AG10803 (cell line): ENCODE measurements at places on chromosomes 4 and X.
A peak's percentile ranks its signal among the peaks of the same experiment; 100 is the strongest.

GRCh38 chr4:53919535-53919934 lies 144.9 kb downstream of the CHIC2 start:
- DNase-seq = peak; percentile 44

- peak; percentile 53 for DNase-seq
Observed at GRCh38 chr4:174365018-174365587, 81.4 kb downstream of the CEP44 start.

DNA sequence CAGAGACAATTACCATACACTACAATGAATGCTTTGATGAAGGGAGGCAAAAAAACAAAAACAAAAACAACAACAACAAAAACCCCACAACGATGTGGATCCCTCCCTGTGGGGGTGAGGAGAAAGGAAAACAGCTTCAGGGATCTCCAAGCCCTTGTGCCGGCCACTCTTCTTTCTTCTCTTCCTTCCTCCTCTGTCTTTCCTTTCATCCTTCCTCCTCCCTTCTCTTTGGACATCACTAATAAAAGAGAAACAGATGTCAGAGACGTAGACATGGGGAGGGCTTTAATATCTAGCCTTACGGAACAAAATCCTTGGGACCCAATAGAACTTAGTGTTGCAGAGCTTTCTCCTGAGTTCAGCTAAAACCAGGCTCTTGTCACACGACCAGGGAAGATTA lies 18.8 kb upstream of the STX18 start:
- DNase-seq = no peak

- DNase-seq = no peak
Observed at GRCh38 chrX:140710710-140711109, 1.2 kb downstream of the LINC00632 start.

DNA sequence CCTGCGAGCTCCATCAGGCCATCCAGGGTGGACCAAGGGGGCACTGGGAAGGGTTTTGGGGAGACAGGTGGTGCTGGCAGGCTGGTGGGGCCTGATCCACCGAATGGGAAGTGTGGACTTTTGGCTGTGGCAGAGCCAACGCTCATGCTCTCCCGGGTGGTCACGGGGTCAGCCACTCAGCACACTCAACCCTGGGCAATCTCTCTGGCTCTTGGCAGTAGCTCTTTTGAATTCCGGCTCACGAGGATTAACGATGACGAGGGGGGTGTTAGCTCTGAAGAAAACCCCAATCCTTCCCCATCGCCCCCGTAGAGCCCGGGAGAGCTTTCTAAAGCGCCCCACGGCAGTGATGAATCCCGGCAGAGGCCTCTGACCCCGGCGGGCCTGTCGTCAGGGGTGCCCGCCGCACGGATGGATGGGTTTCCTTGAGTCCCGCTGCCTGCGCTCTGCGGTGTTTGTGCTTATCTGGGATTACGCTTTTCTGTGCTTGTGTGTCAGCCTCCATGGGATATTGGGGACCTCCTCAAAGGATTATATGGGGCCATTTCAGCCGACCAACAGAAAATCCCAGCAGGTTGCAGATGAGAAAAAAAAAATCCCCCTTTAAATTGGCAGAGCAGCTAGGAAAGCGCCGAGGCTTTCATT lies 156.8 kb upstream of the PSAPL1 start:
- no peak for DNase-seq

DNA sequence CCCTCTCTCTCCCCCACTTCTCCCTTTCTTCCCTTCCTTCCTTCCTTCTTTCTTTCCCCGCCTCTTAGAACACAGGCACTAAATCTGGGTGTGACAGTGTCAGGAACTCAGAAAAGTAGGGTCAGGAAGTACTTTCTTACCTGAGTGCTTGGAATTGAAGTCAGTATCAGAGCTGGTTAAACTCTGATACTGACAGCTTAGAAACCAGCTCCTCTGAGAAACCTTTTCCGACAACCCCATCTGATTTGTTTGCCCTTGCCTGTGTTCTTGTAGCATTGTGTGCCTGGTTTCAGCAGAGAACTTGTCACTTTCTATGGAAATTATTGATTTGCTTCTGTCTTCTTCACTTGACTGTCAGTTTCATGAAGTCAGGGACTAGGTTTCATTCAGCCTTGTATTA lies 113.9 kb downstream of the AASDH start:
- DNase-seq = no peak

DNA sequence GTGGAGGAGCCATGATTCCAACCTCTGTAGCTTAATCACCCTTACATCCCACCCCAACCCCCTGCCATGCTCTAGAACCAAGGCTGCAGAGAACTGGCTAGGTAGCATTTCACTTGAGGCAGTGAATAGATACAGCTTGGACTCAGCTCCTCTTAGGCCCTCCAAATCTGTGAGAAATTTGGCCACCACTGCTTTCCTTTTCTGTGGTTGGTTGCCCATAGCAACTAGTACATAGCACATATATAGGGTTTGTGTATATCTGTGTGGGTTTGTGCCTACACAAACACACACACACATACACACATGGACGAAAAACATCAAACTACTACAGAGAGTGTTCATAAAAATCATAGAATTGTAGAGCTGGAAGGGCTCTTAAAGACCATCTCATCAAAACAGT lies 52.0 kb upstream of the CCDC160 start:
- DNase-seq = no peak

DNA sequence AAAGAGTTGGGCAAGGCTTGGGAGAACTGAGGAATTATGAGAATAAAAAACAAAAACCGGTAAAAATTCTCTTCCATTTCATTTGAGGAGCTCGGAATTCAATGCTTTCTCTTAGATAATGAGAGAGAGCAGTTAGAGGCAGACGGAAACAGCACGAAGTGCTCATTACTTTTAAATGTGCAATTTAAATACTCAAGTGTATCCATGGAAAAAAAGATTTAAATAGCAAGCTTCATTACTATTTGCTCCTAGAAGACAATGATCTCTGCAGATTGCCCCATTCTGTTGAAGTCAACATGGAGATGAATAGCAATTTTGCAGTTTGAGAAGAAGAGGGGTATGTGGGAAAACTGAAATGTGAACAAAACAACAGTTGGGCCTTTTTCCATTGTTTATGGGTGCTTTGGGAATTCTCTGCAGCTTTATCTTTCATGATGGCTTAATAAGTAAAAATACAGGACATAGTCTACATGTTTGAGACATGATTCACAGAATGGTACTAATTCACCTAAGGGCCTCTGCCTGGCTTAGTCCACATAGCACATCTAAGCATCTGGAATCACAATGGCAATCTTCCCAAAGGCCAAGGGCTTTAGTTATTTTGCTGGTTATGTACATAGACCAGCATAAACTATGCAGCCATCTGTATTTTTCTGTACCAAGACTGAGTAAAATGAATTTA lies 512.7 kb upstream of the FAT1 start:
- peak; percentile 98 for DNase-seq

DNA sequence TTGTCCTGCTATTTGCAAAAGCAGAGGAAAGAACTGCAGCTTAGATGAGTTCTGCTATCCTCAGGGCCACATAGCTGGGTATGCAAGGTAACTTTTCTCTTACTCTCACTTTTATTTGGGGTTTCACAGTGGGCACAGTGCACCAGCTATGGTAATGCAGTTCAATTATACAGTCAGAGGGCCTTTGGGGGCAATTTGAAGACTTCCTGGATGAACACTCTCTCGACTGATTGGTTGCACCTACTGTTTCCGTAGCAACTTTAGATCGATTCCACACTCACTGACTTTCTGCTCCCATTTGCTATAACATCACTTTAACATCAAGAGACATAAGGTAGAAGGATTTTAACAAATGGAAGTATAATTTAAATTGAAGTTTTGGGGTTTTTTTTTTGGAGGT lies 128.6 kb downstream of the SLC39A8 start:
- DNase-seq = no peak

DNA sequence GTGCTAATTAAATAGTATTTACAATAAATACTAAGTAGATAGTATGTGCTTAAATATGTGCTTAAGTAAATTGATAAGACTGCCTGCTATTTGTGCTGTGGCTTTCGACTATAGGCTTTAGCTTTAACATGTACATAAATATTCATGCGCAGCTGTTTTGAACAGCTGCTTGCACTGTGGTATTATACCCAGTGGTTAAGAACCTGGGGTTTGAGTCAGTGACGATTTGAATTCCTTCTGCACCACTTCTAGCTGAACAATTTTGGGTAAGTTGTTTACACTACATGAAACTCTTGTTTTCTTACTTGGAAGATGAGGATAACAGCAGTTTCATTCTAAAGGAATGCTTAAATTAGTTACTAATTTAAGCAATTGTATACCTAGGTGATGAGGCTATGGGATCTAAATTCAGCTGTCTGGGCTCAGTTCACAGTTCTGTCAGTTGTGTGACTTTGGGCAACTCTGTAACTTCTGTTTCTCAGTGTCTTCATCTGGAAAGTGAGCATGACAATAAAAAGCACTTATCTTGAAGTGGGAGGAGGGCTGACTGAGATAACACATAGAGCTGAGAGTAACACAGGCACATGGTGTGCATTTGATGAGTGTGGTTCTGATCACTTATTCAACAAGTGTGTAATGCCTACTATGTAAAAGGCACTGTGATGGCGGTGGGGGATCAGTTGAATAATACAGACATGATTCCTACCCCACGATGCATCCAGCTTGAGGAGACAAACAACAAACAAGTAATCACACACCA lies 37.0 kb downstream of the HPGDS start:
- peak; percentile 11 for DNase-seq

GRCh38 chr4:3644849-3645627 lies 112.8 kb upstream of the LRPAP1 start:
- peak; percentile 35 for DNase-seq

GRCh38 chr4:46992338-46992737 lies 1.0 kb downstream of the GABRA4 start:
- no peak for DNase-seq

DNA sequence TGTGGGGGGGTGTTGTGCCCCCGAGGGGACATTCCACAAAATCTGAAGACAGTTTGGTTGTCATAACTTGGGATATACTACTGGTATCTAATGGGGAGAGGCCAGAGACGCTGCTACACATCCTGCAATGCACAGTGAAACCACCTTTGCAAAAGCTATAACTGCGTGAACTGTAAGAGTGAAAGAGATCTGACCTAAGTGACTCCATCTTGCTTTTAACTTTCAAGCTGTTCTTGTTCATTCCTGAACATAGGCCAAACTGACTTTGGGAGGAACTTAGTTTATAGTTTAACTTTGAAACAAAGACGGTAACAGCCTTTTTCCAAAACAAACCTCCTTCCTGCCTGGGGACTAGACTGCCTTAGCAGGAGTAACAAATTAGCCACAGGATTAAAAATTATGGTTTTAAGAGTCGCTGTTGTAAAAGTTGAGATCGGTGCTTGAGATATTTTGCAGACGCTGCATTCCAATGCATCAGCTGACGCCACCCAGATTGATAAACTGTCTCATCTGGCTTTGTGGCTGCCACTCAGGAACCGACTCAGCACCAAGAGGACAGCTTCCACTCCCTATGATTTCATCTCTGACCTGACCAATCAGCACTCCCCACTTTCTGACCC lies 70.9 kb downstream of the ATXN3L start:
- peak; percentile 64 for DNase-seq

DNA sequence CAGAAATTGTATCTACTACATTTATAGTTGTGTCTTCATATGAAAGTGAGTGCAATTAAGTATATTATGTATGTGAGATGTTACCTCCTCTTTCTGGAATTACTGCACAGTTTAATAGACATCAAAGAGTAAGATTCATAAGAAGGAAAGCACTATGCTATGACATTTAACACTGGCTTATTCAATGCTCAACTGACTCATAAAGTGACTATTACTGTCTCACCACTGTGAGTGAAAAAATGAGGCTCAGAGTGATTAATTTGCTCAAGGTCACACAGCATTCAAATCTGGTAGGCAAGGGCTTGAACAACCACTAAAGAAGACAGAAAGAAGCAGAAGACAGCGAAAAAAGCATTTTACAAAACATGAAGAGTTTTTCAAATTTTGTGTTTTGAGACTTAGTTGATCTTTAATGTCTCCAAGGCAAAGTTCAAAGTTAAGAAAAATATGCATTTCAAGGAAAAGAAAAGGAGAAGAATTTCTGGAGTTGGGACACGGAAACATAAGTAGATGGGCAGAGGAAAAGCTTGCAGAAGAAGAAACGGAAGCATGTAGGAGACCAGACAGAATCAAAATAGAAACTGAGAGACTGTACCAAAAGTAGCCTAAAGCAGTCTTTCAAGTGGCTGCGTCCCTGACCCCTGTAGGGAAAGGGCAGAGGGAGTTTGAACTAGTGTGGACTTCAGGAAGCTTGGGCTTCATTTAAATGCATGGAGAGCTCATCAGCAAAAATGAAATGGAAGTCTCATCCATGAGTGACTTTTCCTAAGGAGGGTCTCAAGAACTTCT lies 66.3 kb downstream of the KCNIP4 start:
- DNase-seq = no peak

GRCh38 chr4:156771171-156771837 lies 200.3 kb downstream of the PDGFC start:
- DNase-seq = peak; percentile 93

DNA sequence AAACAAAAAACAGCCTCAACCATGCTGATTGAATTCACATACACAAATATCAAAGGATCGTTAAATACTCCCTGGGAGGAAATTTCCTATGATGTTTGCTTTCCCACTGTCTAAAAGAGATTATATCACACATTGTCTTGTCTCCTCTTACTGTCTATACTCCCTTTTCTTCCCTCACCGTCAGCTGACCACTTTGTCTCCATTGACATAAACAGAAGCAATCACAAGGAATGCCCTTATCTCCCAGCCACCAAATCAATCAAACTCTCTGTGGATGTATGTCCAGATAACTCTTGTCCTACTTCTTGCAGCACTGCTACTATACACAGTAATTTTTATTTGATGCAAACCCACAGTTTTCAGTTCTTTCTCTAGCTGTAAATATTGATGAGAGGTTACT lies 12.2 kb upstream of the NUDT9 start:
- no peak for DNase-seq

- DNase-seq = no peak
Observed at GRCh38 chr4:78185117-78185516, 128.0 kb downstream of the FRAS1 start.

GRCh38 chr4:188046657-188047056 lies 51.1 kb downstream of the ZFP42 start:
- no peak for DNase-seq

DNA sequence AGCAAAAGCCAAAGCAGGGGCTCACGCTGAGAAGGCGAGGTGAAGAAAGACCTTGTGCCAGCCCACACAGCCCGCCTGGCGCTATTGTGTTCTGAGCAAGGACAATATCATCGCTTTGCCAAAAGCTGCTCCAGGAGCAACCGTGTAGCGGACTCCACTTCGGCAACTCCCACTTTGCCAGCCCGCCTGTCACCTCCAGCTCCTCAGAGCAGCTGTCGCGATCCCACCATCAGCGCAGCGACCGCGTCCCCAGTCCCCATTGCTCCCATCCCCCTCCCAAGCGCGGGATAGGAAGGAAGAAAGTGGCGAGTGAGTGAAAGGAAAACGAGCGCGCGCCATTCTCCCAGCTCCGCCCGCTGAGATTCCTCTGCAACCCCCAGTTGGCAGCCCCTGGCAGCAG lies 759 bp downstream of the ZC4H2 start:
- no peak for DNase-seq

DNA sequence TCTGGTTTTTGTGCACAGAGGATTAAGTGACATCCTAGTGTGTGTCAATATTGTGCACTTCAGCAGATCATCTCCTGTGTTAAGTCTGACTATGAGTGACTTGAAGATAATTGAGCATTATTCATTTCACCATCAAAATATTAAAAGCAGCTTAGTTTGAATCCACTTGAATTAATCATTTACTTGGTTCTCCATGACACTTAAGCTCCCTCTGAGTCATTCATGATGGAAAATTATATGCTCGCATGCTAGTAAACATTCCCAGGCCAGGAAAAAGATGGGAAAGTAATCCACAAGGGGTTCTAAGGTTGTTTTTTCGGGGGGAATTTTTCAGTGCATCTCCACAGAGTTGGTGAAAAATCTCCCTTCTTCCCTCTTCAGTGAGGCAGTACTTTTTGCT lies 97.2 kb upstream of the EOLA2 start:
- peak; percentile 38 for DNase-seq

- peak; percentile 99 for DNase-seq
Observed at GRCh38 chr4:76589872-76590797, 155.1 kb downstream of the SHROOM3 start.
